ENCODE measurements at places on chromosomes 5 and 9. TPM values are rescaled to one million over a fixed set of nuclear protein-coding genes. Genes with fewer than 3 reads are reported as not detected.

- no peak overlapping the region for H3K4me3 ChIP-seq
- H3K27ac ChIP-seq: no peak overlapping the region
- no peaks in the 10 kb centered on the region for H3K4me1 ChIP-seq
- H3K36me3 ChIP-seq: no peaks in the 10 kb centered on the region
- H3K27me3 ChIP-seq: no peaks in the 10 kb centered on the region
- no peak for DNase-seq
Observed at GRCh38 chr5:8382456-8382855, 513.5 kb downstream of the MTRR start.

DNA sequence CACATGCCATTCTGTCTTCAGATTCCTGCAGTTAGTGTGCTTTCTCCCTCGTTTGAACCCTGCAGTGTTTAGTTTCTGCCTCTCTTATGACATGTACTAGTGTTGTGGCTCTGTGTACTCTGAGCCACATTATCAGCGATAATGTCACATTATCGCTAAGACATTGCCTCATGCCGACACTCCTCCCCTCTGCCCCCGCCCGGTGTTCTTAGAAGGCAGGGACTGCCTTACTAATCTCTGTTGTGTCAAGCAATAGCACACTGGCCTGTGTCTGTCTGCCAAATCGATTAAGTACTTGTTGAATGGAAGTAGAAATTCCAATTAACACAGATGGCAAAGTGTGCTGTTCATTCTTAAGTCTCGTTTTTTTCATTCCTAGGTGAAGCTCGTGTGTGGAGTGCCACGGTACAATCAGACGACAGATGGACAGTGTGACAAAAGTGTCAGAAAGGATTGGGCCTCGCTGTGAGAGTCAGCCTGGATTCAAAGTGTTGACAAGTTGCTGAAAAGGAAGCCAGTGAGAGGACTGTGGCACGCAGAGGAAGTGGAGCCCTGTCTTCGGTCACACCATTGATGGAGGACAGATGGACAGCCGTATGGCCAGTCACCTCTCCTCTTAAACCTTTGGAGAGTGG, 10.5 kb downstream of the PIK3R1 start:
- H3K4me1 ChIP-seq: peaks cover 62% of the 10 kb centered on the region
- H3K27me3 ChIP-seq: no peaks in the 10 kb centered on the region
- H3K27ac ChIP-seq: no peak overlapping the region
- no peak for DNase-seq
- peaks cover 18% of the 10 kb centered on the region for H3K36me3 ChIP-seq

- no peak overlapping the region for H3K27ac ChIP-seq
- H3K4me3 ChIP-seq: no peak overlapping the region
- H3K27me3 ChIP-seq: peaks cover 4% of the 10 kb centered on the region
- no peaks in the 10 kb centered on the region for H3K4me1 ChIP-seq
Observed at GRCh38 chr5:175867587-175868347, 3.6 kb upstream of the CPLX2 start.

DNA sequence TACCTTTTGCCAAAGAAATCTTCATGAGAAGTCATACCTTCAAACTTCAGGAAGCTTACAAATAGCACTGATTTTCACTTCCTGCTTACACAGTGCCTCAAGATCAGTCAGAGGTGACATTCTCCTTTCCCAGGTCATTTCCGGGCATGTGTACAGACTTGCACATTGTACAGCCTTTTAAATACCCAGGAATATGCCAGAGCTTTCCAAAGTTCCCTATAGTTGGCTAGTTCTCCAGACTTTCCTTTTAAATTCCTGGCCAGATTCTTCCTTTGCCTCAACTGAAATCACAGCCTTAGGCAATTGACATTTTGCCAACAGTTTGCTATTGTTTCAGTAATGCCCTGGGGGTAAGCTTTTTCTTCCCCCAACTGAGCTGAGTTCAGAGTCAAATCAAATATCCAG, 47.2 kb downstream of the RFX3 start:
- H3K36me3 ChIP-seq: no peaks in the 10 kb centered on the region
- no peak for DNase-seq
- no peak overlapping the region for H3K4me3 ChIP-seq
- H3K27me3 ChIP-seq: no peaks in the 10 kb centered on the region
- no peak overlapping the region for H3K27ac ChIP-seq

DNA sequence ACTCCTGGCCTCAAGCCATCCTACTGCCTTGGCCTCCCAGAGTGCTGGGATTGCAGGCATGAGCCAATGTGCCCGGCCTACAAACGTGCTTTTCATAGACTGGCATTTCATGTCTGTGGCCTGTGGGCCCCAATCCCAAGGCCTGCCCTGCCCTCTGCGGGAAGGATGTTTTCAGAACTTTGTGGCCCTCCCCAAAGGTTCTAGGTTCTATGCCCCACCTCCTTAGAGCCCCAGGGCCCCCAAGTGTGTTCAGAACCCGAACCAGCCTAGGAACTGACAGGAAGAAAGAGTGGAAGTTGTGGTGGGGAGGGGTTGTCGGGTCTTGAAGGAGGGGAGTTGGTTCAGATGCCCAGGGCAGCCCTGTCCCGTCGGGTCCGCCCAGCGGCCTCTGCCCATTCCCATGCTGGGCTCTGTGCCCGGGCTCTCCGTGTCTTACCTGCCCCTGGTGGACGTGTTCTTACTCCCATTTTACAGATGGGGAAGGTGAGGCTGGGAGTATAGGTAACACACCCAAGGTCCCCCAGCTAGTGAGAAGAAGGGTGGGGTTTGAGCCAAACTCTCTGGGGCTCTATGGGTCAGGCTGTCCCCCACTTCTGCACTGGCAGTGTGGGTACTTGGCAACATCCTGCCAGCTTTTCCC, 175.8 kb upstream of the IER5L start:
- H3K4me1 ChIP-seq: no peaks in the 10 kb centered on the region
- H3K27ac ChIP-seq: no peak overlapping the region
- peaks cover 3% of the 10 kb centered on the region for H3K27me3 ChIP-seq
- no peaks in the 10 kb centered on the region for H3K36me3 ChIP-seq
- DNase-seq: no peak

Gene GPR151
- total RNA-seq: not detected

DNA sequence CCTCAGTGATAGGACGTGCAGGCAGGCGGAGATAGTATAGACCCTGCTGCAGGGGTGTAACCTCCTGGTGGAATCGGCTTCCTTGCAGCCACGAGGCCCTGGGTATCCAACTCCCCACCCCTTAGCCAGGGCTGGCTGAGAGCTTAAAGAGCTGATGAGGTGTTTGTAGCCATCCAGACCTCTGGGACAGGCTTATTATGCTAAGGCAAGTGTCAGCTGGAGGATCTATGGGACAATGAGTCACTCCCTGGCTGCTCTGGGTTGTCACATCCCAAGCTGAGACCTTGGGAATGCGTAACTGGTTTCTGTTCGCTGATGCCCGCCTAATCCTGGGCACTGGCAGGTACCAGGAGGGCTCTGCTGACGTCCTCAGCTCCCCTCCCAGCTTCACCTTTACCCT, 38.9 kb downstream of the DAB2IP start:
- no peak overlapping the region for H3K4me3 ChIP-seq
- H3K36me3 ChIP-seq: no peaks in the 10 kb centered on the region
- no peak overlapping the region for H3K27ac ChIP-seq
- no peaks in the 10 kb centered on the region for H3K4me1 ChIP-seq
- no peaks in the 10 kb centered on the region for H3K27me3 ChIP-seq

Gene ADCY2
- not detected for total RNA-seq

- no peaks in the 10 kb centered on the region for H3K36me3 ChIP-seq
- H3K4me3 ChIP-seq: no peak overlapping the region
Observed at GRCh38 chr5:85304524-85304923, 919.8 kb upstream of the EDIL3 start.

Data from CD8-positive, alpha-beta memory T cell (primary cell).